Esophagus mucosa (tissue), 1 donor: ENCODE measurements at places on chromosomes 16 and 17. TPM values are rescaled to one million over a fixed set of nuclear protein-coding genes. Genes with fewer than 3 reads are reported as not detected.
A peak's percentile ranks its signal among the peaks of the same experiment; 100 is the strongest.

The HOXB2 gene
- total RNA-seq = 14.1 TPM

The SLC35G6 gene
- not detected for total RNA-seq

The NOG gene
- total RNA-seq = not detected

The CUEDC1 gene
- 23.8 TPM for total RNA-seq

The TBX21 gene
- not detected for total RNA-seq

DNA sequence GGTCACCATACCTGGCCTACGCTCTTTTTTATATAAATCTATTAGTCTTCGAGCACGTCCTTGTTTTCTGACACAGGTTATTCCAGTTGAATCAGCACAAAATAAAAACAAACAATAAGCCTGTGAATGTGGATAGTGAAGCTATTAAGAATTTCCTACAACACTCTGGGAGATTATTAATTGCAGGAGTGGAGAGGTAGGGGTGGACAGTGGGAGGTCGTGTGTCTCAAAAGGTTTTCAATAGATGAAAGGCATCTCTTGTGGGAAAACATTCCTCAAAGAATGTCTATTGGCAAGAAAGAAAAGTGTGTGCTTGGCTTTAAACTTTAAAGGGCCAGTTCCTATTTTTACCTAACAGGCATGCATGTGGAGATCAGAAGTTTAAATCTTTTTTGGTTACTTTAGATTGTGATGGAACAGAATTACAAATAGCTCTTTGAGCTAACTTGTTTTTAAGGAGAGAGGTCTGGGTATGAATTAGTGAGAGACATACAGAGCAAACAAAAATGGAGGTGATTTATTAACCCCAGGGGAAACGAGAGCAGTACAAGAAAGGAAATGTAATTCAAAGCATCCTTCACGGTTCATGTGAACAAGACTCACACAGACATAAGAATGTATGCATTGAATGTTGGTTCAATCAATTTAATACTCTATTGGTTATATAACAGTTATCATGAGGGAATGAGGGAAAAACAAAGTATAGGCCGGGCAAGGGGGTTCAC is 9.0 kb downstream of the SMYD4 start:
- no peak for ATAC-seq

GRCh38 chr17:43027091-43028032 is 2.3 kb downstream of the RND2 start:
- no peak for ATAC-seq

- peak; percentile 89 for ATAC-seq
Measured at GRCh38 chr16:24700549-24701392, 28.7 kb upstream of the TNRC6A start.

DNA sequence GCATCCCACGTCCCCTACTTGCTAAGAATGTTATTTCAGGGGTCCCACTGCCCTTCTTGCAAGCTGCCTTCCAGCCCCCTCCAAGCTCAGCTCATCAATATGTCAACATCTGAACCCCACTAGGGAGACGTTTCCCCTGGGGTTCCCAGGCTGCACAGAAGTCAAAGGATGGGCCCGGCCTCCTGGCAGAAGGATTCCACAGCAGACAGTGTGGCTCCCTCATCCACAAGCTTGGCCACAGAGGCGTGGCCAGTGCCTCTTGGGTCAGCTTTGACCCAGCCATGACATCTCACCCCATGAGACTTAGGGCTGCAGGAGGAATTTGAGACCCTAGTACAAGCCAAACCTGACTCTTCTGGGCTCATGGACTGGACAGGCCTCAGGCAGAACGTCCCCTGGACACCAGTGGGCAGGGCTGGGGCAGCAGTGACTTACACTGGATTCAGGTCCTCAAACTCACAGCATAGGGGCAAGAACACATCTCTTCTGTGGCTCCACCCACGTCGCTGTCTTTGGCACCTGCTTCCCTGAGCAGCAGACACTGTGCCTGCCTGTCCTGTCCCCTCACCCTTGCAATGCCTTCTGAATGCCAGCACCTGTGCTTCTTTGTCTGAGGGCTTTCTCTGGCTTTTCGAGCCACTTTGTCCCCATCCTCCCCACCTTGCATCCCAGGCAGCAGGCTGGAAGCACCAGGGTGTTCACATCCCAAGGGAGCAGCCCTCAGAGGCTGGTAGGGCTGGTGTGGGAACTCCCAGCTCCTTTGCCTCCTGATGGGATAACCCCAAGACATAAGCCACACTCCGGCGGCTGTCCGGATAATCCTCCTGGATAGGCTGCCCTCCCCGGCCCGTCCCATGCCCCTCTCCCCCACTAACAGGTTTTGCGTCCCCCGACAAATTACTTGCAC is 56.0 kb upstream of the ENPP7 start:
- ATAC-seq = no peak

DNA sequence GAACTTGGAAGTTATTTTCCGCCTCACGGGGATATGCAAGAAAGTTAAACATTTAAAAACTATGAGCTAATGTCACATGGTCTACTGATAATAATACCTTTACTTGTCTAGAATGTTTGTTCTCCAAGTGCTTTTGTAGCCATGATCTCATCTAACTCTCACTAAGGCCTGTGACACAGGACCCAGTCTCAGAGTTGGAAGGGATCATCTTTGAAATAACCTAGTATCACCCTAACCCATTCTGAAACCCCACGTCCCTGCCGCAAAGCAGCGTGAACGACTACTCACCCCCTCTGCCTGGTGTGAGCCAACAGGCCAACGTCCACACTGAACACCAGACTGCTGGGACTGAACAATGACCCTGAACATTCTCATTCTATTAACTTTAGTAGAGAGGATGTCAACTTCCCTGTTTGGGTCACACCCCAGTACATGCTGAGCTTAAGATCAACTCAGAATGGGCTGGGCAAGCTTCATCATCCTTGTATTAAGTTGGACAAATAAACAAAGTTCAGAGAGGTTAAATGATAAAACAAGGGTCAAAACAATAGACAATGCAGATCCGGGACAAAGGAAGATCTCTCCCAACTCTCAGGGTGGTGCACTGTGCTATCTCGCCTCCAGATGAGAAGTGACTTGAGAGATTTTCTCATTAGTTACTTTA is 54.8 kb upstream of the BCAR1 start:
- ATAC-seq = peak; percentile 39

DNA sequence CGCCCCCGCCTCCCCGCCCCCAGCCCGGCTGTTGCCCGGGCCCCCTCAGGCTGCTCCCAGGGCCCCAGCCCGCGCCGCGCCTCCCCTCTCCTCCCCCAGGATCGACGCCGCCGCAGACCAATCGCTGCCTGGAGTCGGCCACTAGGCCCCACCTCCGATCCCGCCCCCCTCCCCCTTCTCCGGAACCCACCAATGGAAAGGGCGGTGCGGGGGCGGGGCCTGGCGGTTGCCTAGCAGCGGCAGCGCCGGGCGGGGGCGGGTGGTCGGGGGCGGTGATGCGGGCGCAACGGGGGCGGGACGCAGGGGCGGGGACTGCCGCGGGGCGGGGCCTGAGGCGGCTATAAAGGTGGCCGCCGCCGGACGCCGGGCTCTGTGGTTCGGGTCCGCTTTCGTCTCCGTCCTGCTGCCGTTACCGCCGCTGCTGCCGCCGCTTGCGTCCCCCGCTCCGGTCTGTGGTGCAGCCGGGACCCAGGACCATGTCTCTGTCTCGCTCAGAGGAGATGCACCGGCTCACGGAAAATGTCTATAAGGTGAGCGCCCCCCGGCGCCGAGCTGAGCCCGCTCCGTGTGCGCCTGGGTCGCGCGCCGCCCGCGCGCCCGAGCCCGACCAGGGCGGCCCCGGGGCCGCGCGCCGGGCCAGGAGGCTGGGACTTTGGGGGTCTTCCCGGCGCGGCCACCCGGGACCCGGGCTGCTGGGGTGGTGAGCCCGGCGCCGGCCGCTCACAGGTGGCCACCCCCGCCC is at the start of gene BAIAP2:
TSS of gene BAIAP2 (plus strand) at position 373 of the 742 bp plus-strand sequence. CDS start at position 477, 104 bp downstream.
- peak; percentile 75 for ATAC-seq

DNA sequence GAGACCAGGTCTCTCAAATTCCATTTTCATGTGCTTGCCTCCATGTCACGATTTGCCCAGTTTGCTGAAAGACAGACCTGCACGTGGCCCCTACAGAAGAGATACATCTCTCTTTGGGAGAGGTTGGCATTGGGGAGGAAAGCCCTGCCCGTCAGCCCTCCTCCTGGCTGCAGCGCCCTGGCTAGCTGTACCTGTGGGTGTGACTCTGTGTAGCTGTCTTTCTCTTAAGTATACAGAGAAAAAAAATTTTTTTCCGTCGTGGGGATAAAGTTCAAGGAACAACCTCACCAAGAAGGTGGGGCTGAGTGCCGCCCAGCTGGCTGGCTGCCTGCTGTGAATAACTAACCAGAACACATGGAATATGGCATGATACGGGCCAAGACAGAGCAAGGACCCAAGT is 26.5 kb downstream of the TMEM98 start:
- peak; percentile 36 for ATAC-seq

DNA sequence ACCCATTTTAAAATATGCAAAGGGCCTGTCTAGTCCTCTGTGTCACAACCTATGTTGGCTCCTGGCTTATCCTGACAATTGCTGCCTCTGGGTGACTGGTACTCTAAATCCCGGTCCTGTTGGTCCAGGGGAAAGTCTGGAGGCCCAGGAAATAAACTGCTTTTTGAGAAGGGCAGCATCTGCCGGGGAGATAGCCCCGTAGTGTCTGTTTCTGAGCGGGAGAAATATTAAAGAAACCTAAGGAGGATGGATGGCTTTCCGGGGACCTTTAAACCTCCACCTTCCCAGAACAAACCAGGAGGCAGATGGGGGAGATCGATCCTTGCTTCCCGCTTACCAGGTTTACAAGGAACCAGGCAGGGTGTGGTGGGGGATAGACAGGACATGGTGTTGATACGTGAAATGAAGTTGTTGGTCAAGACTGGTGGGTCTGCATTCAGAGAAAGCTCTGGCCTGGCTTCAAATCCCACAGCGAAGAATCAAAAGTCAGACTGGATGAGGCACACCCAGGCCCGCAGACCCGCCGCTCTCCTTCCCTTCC is 3.8 kb downstream of the HOXB2 start:
- no peak for ATAC-seq
